ENCODE measurements at places on chromosomes 6 and 20.

- no peak for DNase-seq
These were observed 46.0 kb downstream of the E2F3 start for GRCh38 chr6:20447581-20448132.

DNA sequence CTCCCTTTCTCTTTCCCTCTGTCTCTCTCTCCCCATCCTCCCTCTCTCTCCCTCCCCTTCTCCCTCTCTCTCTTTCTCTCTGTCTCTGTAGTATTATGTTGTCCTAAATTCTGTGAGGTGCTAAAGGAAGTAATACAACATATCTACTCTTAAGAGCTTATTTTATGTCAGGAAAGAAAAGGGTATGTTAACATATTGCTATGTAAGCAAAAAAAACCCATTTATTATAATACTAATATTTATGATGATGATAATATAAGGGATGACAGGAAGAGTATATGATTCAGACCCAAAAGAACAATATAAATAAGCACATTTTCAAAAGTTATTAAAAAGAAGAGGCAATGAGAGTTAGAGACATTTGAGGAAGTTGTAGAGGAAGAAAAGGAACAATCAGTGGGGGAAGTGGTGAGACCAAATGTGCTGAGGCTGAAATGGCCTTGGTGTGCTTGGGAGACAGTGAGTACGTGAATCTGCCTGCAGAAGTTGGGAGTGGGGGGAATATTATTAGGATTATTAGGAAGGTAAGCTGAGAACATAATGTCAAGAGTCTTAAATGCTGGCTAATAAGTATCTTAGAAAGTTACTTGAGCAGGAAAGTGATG, 303.6 kb upstream of the FERMT1 start:
- DNase-seq = no peak

DNA sequence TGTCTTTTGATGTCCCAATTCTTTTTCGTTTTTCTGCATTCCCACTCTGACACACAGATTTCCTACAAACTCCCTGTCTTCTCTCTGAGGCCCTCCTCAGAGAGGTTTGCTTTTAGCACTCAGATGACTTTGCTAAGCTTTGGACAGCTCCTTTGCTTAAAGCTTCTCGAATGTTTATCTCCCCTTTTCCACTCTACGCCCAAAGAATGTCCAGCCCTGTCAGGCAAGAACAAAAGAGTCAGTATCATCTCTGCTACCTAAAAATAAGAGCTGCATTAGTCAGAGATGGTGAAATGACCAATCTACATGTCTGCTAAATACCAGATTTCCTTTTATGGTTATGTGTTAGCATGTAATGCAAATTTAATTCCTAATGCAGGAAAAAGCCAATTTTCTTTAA, 56.8 kb downstream of the PREP start:
- no peak for DNase-seq

GRCh38 chr6:147522597-147522996, 14.1 kb downstream of the SAMD5 start:
- no peak for DNase-seq

DNA sequence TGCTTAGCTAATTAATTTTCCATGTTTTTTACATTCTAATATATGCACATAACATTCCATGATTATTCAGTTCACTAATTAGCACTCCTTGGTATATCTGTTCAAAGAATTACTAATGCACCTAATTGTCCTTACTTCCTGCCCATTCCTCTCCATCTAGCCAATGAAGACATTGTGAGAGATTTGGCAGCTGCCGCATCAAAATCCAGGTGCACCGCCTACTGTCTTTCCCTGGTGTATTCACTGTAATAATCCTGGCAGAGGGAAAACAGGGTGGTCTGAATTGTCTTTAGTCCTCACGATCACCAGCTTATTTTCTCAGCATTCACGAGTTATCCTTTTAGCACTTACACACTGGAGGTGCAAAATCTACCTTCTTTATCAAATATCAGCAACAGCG, 61.0 kb upstream of the SCGN start:
- DNase-seq = peak; percentile 86

DNA sequence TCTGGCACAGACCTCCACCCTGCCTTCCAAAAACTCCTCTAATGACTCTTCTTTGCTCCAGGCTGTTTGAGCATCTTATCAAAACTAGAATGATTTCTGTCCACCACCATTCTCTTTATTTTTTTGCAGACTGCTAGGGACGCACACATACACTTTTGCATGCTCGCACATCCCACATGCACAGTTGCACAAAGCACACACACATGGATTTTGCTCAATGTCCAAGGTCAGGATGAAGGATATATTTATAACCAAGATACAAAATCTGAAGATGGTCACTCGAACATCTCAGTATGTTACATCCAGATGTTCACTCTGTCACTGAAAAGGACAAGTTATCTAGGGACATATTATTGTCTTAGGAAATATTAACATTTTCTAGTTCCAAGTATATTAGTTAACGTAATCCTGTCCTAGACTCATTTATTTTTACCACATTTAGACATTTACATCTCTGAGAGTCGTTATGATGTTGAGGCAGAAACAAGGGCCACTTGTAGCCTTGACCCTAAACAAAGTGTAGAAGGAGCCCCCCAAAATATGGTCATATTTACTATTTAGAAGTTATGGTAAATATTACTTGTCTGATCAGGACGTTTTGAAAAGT, 3.4 kb upstream of the SIM1 start:
- DNase-seq = no peak

GRCh38 chr6:154352898-154353585, 3.6 kb downstream of the IPCEF1 start:
- no peak for DNase-seq

GRCh38 chr6:94052749-94053148, 633.4 kb upstream of the EPHA7 start:
- DNase-seq = no peak

GRCh38 chr6:168050881-168051586, 28.0 kb downstream of the FRMD1 start:
- DNase-seq = no peak

DNA sequence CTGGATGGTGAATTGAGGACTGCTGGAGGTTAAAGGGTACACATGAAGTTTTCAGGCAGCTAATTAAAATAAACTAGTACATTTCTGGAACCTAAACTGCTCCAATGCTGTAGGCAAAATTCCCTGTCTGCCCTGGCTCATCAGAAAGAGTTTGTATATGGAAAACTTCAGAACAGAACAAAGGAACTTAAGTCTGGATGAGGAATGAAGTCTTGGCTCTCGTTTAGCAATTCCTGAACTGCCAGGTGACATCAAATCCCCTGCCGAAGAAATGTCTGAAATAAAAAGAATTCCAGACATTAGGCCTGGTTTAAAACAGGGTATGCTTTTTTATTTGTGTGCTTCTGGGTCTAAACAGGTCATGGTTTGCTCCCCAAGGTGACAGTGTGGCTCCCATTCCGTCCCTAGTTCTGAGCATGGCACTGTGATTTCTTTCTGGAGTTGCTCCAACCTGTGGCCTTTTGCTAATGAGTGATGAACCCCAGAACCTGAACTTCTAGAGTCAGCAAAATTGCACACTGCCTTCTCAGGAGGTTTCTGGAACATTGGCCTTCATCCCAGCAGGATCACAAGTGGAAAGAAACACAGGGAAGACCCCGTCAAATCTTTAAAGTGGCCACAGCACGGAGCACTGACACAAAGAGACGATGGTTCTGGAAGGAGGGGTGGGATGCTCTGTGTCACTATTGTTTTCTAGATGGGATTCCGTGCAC, 129.4 kb upstream of the NAA20 start:
- DNase-seq = no peak

- DNase-seq = no peak
These were observed 802.3 kb downstream of the QKI start for GRCh38 chr6:164216839-164217238.

GRCh38 chr20:32661820-32662528, 11.8 kb downstream of the C20orf203 start:
- no peak for DNase-seq
